Suppressor macrophage (primary cell): ENCODE measurements at places on chromosomes 2 and 18.
A peak's percentile ranks its signal among the peaks of the same experiment; 100 is the strongest.

- DNase-seq: no peak
Observed at GRCh38 chr2:88048541-88048940, 7.0 kb downstream of the KRCC1 start.

DNA sequence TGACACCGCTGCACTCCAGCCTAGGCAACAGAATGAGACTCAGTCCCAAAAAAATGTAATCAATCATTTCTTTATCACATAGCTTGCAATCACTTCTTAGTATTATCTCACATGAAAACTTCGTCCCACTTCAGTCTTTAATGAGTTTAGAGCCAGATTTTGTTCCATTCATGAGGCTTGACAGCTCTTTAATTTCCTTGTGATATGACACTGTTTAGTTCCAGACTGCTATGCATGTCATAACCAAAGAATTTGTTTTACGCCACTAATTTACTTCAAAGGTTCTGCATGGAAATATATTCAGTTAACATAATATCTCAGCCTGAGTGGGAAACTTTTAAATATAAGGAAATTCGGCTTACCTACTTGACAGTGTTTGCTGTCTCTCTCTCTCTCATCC, 113.1 kb downstream of the ZNF532 start:
- no peak for DNase-seq

- no peak for DNase-seq
Observed at GRCh38 chr2:163119966-163120365, 281.4 kb upstream of the KCNH7 start.

- DNase-seq: peak; percentile 76
Observed at GRCh38 chr2:156309167-156309566, 23.4 kb downstream of the NR4A2 start.

DNA sequence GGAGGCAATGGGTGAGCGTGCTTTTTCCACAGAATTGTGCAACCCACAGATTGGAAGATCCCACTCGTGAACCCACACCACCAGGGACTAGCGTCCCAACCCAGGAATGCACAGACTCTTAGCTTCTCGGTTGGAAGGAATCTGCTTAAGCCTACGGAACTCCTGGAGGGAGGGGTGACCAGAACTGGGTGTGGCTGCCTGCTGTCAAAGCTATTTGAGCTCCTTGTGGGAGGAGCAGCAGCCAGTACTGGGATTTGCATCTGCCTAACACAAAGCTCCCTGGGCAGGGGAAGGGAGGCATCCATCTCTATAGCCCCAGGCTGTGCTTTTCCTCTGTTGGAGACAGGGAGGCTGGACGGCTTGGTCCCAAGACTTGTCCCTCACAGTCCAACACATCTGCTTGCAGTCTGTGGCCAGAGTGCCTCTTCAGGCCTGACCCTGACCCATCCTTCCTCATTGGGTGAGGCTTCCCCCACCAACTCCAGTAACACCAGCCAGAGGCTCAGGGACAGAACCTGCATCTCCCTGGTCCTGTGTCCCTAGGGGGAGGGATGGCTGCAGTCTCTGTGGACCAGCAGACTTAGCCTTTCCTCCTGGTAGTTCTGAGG, 27.9 kb downstream of the HNMT start:
- no peak for DNase-seq

- DNase-seq: no peak
Observed at GRCh38 chr18:79343567-79344207, 52.0 kb upstream of the NFATC1 start.

GRCh38 chr2:220779931-220780330, 792.2 kb downstream of the EPHA4 start:
- no peak for DNase-seq

- peak; percentile 64 for DNase-seq
Observed at GRCh38 chr2:240595381-240596079, 9.0 kb downstream of the CAPN10 start.

DNA sequence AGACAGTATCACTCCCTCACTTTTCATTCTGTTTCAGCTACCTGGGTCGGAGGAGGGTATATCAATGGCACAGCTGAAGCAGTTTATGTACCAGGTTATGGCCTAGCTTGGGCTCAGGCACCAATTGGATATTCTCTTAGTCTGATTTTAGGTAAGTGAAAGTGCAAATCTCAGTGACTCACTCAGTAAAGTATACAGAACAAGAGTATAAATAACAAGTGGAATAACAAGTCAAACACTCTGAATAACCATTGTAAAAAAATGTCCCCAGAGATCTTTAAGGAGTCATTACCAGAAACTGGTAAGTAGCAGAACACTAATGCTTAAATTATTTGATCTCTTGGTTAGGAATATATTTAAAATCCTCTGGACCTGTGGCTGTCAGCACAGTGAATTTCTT, 5.7 kb downstream of the SLC5A7 start:
- no peak for DNase-seq

- no peak for DNase-seq
Observed at GRCh38 chr2:212177724-212178123, 360.9 kb downstream of the ERBB4 start.

- DNase-seq: no peak
Observed at GRCh38 chr2:85455552-85456090, 37.1 kb downstream of the SH2D6 start.

DNA sequence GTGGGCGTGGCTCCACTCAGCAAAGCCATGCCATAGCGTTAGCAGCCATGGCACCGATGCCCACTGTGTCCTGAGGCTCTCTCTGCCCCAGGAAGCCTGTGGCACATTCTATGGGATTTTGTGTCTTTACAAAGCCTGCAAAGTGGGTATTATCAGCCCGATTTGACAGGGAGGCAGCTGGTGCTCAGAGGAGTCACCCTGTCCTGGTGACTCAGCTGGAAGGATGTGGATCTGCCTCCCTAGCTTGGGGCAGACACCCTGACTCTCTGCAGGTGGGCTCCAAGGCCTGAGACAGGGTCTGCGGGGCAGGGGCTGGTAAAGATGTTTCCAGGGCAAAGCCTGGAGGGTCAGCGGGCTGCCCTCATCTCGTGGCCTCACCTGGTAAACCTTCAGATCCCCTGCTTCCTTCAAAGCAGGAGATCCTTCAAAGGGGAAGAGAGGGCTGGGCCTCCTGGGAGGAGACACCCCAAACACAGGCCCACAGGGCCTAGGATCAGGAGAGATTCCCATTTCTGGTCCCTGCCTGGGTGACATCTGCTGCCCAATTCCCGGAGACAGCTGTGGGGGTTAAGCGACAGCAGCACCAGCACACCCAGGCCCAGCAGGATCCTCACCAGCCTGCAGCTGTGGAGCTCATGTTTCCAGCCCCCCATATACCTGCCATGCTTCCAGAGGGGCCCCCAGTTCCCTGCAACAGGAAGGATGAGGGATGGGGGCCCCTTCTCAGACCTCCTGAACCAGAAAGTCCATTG, 3.0 kb upstream of the ASB1 start:
- DNase-seq: no peak

DNA sequence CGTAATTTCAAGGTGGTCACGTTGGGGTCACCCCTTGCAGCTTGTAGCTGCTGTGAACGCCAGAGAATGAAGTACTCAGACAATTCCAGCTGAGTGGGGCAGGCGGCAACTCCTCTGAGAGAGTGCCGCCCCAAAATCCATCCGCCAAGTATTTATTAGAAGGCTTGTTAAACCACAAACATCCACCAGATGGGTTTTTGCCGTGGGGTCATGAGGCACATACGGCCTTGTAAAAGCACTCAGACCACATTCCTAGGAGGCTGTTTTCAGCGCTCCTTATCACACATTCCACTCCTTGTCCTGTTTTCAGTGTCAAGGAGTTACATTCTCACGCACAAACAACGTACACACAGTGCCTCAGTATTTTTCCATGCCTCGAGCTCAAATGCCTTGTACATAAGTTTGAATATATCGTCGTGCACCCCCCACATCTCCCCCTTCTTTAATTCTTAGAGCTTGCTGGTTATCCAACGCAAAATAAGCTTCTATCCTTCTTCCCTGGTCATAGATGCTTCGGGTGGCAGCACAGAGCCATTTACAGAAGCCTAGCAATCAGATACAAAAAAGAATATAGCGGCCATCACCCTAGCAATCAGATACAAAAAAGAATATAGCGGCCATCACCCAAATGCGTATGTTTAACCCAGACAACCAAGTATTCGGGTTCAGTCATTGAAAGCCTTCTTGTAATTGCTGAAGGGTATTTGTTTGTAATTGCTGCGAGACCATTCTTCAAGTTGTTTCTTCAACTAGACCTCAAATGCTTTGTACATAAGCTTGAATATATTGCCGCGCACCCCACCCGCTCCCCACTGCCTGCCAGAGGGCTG, 7.3 kb downstream of the ALPP start:
- no peak for DNase-seq

DNA sequence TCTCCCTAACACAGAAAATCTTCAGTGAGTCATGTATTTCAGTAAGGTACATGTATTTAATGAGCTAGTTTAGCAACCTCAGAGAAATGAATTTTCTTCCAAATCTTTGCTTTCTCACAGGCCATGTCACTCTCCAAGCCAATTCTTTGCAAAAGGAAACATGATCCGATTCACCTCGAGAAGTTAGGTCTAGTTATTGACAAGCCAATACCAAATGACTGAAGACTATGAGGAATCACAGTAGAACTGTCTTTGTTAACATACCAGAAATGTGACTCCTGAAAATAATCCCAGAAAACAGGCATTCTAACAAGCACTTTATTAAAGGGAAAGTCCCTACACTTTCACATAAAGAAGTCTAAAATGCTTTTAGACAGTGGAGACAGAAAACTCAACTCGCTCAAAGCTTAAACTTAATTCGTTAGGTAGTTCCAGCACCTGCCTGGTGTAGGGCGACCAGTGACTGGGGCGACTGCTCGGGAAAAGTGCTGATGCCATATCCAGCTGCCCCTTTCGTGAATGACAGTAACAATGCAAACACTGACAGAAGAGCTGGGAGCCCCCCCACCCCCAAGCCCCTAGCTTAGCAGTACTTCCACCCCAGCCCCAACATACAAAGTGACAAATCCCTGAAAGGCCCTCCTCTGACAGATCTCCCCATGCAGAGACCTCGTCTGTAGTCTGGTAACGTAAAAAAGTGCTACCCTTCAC, 1.8 kb downstream of the MEMO1 start:
- peak; percentile 1 for DNase-seq

DNA sequence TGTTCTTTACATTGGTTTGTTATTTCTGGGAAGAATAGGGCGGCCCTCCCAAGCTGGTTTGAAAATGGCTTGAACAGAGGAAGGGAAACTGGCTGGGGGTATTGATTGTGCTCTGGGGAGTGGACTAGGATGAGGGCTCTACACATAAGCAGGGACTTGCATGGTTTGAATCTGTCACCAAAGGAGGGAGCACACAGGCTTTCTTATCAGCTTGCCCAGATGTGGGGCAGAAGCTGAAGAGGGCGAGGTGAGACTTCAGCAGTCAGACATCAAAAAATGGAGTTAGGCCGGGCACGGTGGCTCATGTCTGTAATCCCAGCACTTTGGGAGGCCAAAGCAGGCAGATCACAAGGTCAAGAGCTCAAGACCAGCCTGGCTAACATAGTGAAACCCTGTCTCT, 7.2 kb upstream of the RAB12 start:
- no peak for DNase-seq

- DNase-seq: peak; percentile 45
Observed at GRCh38 chr18:63421514-63421913, 762 bp downstream of the VPS4B start.

DNA sequence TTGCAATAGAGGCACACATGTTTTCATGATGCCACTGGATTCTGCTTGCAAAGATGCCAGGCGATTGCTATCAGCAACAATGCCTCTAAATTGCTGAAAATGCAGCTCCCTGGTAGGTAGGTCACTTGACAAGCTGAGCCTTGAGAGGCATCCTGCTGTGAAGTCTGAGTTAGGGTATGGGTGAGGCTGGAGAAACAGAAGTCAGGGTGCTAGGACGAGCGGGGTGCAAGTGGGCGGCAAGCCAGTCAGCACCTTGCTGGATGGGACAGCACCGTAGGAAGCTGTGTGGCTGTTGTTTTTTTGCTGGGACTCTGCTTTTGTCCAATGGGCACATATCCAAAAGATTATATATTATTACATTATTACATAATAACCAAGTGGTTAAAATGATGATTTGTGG, 10.5 kb upstream of the CLIP4 start:
- peak; percentile 46 for DNase-seq

DNA sequence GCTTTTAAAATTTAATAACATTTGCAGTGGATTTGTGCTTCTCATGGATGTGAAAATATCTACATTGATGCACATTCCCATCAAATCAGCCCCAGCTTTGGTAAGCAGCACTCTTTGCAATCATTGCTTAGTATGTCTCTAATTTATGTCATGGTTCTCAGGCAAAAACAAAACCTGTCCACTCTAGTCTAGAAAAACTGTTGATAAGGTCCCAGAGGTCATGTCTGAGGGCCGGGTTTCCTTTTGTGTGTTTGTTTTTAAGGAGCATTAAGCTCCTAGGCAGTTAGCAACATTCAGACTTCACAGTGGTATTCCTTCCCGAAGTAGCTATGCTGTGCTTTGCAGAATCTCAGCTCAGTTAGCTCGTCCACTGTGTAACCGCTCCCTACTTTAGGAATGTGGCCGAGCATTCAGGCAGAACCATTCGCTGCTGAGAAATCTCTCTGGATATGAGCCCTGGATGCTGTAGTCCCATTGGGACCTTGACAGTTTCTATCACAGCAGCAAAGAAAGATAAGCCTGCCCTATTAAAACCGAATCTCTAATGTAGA, 4.0 kb downstream of the DIPK1C start:
- DNase-seq: no peak

GRCh38 chr18:9947248-9947647, 33.4 kb downstream of the VAPA start:
- no peak for DNase-seq

DNA sequence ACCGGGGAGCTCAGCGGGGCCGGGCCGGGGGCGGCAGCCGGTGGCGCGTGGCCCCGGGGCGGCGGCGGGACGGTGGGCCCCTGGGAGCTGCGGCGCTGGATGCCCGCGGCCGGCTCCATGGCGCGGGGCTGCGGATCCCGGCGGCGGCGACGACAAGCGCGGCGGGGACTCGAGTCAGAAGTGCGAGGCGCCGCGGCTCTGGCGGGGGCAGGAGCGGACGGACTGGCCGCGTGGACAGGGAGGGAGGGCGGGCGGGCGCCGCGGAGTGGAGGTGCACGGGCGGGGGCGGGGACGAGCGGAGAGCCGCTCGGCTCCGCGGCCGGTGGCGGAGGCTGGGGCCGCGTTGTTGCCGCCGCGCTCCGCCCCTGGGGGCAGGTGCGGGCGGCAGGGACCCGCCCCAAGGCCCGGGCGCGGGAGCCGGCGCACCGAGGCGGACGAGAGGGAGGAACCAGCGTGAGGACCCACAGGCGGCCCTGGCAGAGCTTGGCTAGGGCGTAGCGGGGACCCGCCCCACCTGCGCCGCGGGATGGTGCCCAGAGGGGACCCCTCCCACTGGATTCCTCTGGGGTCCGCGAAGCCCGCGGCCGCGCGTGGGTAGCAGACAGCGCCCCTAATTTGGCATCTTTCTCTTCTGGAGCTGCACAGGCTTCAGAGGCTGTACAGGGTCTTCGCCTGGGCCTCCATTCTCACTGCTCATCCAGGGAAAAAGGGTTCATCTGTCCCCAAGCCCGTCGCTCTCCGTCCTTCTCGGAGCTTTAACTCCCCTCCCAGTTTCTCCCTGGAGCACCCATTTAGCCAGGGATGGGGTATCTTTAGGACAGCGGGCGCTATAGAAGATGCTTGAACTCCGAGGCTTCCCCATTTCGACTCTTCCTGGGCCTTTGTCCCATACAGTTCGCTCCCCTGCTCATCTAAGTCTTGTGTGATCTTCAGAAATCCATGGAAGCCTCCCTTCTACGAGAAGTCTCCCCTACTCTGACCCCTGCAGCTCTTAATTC, at the start of gene TMEM163:
Gene TMEM163, minus strand, starts transcription at position 184 of the 998 bp plus-strand sequence.
- DNase-seq: peak; percentile 14
